ENCODE measurements at places on chromosomes 6 and 20.

DNA sequence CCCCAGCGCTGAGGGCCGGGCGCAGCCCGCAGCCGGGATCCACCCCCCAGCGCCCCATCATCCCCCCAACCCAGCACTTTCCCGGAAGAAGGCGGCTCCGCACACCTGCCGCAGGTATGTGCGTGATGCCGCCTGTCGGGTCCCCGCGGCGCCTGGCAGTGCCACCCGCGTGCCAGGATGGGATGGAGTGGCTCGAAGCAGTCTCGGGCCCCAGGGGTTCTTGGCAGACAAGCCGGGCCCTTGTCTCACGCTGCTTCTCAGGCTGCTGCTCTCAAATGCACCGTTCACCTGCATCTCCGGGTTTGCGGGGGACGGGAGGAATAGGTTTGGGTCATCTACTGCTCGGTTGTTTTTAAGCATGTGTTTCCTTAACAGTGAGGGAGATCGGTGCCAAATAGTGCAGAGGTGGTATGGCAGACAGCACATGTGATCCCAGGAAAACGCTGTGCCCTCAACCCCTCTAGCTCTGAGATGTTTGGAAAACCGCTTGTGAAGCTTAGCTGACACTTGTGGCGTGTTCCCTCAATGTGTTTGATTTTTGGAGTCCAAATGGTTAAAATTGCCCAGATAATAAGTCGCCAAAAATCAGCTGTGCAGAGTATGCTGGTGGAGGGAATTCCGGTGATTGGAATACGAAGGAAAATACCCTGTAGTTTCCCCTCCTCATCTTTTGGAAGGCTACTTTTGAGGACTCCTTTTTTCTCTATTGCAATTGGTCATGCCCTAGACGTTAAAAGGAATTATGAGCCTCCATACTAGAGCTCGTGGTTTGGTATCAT is 926 bp downstream of the MYLIP start:
- no peak for DNase-seq

GRCh38 chr6:137323860-137324259 is 104.7 kb upstream of the IFNGR1 start:
- DNase-seq: no peak

GRCh38 chr20:57738053-57738452 is 28.2 kb upstream of the PMEPA1 start:
- DNase-seq: no peak

GRCh38 chr6:106522562-106523250 is 106.6 kb downstream of the RTN4IP1 start:
- no peak for DNase-seq

GRCh38 chr6:31705931-31706330 is 735 bp upstream of the LY6G6F start:
- DNase-seq: no peak

DNA sequence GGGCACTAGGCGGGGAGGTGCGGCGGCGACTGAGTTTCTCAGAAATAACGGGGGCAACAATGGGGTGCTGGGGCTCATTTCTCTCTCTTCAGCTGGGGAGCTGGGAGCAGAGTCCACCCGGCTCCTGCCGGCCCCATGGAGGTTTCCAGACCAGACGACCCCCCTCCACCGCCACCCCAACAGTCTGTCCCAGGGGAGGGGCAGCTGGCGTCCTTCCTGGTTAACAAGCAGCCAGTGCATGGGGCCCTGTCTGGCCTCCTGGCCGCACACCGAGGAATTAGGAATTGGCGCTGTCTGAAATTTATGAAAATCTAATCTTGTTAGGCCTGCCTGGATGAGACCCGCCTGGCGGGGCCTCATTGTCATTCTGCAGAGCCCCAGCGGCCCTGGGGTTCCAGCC is 42.4 kb downstream of the PMEPA1 start:
- DNase-seq: no peak

- no peak for DNase-seq
These were observed 77.4 kb upstream of the F13A1 start for GRCh38 chr6:6397842-6398241.

DNA sequence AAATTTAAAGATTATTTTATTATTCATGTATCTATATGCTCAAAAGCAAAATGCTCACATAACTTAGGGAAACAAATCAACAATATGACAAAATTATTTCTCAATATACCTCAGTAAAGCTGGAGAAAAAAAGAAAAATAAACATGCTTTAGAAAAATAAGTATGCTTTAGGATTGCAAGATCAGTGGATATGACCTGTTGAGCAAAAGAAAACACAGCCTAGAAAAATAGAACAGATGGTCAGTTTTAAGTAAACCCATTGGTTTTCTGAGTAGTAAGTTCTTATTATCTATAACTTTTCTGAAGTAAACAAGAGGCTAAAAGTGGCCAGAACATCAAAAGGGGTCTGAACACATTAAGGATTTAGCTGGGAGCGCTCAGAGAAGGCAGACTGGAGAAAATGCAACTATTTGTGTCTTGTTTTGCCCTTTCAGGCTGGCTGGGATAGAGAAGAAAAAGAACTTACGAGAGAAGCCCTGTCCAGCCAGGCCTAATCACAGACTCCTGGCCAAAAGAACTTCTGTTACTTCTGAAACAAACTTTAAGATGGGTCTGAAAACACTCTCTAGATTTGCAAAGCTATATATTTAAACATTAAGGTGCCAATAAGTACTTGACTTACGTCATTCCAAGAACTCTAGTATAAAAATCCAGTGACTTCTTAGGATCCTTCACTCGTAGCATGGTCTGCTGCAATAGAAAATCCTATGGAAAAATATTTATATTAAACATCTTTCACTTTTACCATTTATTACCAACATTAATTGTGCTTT is 16.5 kb downstream of the GLO1 start:
- no peak for DNase-seq

DNA sequence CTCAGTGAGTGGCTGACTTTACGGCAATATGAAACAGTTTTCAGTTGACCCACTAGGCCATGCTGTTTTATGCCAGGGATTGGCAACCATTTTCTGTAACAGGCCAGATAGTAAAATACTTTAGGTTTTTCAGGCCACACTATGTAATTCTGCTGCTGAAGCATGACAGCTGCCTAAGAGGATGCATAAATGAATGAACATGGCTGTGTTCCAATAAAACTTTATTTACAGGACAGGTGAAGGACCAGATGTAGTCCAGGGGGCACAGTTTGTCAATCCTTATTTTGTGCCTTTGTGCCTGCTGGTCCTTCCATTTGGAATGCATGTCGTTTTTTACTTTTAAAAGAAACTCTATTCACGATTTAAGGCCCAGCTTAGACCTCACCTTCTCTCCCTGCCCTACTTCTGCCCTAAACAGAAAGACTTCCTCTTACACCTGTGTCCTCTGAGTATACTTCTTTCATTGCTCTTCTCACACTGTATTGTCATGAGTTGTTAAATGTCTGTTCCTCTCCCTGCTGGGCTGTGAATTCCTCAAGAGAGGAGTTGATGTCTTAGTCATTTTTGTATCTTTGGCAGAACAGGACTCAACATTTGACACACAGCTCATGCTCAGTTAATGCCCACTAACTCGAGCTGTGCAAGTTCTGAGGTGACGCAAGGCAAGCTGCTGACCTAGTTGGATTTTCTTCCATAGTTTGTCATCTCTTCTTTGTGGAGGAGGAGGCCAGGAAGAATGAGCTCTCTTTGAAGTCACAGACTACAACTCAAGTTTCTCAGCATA is 90.1 kb upstream of the MAP7 start:
- no peak for DNase-seq

DNA sequence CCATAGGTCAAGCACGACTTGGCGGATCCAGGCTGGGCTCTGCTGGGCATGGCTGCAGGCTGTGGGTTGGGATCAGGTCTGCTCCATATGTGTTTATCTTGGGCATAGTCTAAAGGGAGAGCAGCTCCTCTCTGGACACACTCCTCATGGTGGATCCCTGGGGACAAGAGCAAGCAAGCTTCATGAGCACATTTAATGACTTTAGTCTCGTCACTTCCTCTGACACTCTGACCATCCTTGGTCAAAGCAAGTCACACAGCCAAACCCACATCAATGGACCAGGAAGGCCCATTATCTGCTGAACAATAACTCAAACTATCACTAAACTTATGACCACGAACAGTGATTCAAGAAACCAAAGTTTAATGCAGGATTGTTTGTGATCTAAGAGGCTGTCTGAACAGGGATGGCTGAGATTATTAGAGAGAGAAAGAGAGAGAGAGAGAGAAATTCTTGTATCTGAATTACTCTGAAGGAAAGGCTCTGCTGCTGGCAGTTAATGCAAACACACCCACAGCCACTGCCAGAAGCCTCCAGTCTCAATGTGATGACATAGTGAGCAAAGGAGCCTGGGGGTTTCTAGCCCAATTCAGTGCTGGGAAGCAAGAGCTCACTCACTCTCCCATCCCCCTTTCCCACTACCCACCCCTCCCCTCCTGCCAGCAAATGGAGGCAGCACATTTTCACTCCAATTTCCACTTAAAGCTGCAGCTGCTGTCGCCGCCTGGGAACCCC is 490.2 kb upstream of the SULF2 start:
- no peak for DNase-seq

DNA sequence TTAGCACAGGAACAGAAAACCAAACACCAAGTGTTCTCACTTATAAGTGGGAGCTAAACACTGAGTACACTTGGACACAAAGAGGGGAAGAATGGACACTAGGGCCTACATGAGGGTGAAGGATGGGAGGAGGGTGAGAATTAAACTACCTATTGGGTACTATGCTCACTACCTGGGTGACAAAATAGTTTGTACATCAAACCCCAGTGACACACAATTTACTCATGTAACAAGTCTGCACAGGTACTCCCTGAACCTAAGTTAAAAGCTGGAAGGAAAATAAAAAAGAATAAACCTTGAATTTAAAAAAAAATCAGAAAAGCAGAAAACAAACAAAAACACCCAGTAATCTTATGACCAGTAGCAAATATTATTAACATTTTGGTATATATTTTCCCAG is 188.6 kb downstream of the TFAP2B start:
- DNase-seq: no peak

GRCh38 chr6:90219209-90219985 is 77.2 kb downstream of the BACH2 start:
- DNase-seq: peak; percentile 98

- no peak for DNase-seq
These were observed 61.6 kb downstream of the PREX1 start for GRCh38 chr20:48766205-48766604.

- no peak for DNase-seq
These were observed 1.3 kb downstream of the ZNF76 start for GRCh38 chr6:35260591-35261570.

GRCh38 chr6:106885679-106886078 is 88.8 kb downstream of the CD24 start:
- DNase-seq: no peak

GRCh38 chr20:54069501-54069971 is 858 bp downstream of the BCAS1 start:
- no peak for DNase-seq

DNA sequence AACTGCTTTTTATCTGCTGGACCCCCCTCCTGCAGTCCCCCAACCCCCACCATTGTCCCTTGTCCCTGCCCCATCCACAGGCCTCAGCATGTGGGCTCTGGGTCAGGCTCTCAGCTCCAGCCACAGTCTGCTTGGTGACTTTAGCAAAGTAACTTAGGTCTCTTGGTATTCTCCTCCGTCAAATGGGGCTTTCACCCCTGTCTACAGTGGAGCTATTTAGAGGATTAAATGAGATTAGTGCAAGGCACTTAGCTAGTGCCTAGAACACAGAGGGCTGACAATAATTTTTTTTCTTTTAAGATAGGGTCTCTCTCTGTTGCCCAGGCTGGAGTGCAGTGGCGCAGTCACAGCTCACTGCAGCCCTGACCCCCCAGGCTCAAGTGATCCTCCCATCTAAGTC is 71.9 kb downstream of the TCP11 start:
- DNase-seq: no peak

DNA sequence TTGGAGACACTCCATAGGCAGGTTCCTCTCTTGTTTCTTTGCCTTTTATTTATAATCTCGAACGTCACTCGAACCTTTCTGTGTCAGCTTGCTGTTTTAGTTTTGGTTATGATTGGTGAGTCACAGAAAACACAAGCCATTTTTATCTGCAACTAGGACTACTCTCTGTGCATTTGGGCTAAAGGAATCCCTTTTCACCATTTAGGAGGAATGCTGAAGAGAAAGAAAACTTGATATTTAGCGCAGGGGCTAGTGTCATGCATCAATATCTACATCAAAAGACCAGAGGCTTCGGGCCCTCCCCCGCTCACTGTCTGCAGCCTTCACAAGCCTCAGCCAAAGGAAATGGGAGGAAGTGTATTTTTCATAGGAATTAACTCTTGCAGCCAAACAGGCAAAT is 507.8 kb upstream of the CITED2 start:
- no peak for DNase-seq

Data from NCI-H446 treated with DMSO at 0.1 percent for 48 hours (cell line).